CD4-positive, alpha-beta T cell treated with Interleukin-21 for 1 hour (primary cell): ENCODE measurements at places on chromosomes 7 and 10.

DNA sequence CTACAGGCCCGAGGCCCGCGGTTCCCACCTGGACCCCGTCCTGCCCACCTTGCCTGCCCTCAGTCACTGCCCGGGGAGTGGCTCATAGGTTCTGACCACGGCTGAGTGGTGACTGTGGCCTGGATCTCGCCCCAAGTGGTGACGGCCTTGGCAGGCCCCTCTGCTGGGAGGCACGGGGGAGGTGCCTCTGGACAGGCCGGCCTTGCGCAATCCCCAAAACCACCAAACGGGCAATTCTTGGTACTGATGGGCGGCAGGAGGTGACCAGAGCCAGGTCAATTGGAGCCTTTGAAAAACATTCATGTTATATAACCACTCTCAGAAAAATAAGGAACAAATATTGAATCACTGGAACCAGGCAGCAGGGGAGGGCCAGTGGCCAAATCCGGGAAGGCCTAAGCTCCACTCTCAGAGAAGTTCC is 83.4 kb downstream of the PRKAG2 start:
- no peak for DNase-seq

DNA sequence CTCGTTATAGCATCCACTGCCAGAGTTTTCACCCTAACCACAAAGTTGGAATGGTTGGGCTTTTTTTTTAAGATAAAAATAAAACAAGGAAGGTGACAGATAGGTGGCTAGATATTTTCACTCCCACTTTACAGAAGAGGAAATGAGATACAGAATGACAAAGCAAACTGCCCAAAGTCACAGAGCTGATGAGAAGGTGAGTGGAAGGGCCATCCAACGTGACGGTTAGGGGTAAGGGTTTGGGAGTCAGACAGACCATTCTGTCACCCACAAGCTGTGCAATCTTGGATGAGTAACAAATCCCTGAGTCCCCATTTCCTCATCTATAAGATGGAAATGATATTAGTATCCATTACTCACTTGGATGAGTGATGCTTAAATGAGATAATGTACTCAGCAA is 106.9 kb upstream of the PDLIM1 start:
- DNase-seq, result no peak

DNA sequence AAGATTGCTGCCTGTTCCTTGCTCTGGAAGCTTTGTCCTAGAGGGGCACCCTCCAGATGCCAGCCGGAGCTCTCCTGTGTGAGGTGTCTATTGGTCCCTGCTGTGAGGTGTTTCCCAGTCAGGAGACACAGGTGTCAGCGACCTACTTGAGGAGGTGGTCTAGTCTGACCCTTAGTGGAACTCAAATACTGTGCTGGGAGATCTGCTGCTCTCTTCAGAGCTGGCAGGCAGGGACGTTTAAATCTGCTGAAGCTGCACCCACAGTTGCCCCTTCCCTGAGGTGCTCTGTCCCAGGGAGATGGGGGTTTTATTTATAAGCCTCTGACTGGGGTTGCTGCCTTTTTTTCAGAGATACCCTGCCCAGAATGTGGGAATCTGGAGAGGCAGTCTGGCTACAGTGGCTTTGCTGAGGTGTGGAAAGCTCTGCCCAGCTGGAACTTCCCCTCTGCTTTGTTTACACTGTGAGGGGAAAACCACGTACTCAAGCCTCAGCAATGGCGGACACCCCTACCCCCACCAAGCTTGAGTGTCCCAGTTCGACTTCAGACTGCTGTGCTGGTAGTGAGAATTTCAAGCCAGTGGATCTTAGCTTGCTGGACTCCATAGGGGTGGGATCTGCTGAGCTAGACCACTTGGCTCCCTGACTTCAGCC is 119.2 kb downstream of the PPP1R9A start:
- DNase-seq, result no peak

DNA sequence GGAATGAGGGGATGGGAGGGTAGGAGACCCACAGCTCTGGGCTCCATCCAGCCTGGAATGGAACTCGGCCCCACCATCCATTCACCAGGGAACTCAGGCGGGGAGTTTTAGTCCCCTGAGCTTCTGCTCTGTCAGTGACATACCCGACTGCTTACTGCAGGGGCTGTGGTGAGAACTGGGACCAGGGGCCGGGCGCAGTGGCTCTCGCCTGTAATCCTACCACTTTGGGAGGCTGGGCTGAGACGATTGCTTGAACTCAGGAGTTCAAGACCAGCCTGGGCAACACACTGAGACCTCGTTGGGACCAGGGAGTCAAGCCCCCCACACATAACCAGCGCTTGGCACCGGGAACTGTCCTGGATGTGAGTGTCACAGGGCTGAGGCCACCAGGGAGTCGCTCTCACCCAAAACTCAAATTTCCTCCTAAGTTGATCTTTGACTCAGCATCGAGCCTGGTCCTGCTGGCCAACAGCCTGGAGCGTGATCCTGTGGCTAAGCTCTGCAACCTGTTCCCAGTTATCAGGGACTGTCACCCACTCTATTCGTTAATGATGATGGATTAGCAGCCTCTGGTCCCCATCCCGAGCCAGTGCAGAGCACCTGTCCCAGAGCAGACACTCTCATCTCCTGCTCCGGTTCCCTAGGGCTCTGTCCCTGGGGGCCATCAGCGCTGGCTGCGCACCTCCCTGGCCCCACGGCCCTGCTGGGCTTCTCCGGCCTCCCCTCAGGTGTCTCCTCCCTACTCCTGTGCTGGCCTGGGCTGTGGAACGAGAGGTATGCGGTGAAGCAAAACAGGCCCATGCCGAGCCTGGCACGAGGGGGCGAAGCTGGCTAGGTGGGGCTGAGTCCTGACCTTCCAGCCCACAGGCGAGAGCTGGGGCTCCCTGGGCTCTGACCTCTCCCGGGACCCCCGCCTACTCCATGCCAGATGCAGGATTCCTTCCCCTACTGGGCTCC is 902 bp upstream of the CLDN15 start:
- no peak for DNase-seq

DNA sequence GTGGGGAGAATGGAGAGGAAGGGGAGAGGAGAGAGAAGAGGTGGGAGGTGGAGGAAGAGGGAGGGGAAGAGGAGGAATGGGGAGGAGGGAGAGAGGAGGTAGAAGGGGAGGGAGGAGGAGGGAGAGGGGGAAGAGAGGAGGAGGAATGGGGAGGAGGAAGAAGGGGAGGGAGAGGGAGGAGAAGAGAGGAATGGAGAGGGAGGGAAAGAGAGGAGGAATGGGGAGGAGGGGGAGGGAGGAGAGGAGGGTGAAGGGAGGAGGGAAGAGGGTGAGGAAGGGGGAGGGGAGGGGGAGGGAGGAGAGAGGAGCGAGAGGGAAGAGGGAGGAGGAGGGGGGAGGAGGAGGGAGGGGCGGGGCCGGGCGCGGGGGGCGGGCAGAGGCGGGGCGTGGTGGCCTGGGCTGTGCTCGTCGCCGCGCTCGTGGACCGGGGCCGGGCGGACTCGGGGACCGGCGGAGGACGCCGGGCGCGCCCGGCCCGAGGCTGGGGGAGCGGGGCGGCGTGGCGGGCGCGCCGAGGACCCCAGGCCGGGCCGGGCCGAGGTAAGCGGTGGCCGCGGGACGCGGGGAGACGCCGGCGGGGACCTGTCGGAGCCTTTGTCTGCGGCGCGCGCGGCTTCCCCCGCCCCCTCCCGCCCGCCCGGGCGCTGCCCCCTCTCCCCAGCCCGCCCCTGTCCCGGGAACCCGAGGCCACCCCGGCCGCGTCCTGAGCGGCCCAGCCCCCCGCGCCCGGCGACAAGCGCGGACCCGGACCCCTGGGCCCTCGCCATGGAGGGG is at the start of gene SLC29A4:
TSS of gene SLC29A4 (plus strand) at position 401 of the 774 bp plus-strand sequence. CDS start 4,874 bp downstream, outside the sequence.
- DNase-seq, result peak; percentile 15

DNA sequence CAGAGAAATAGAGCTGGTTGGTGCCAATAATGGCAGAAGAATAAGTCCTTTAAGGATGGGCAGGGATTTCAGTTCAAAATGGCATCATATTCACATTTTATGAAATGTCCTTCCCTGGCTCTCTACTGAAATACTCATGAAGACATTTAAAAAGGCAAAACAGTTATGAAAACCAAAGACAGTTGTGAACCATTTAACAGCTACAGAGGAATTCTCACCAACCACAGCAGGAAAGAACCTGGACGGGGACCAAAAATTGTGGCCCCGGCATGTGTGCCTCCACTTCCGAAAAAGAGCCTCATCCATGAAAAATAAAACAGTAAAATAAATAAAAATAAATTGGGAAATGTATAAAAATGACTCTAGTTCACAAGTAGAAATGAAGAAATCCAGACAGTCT is 539.5 kb downstream of the SUGCT start:
- DNase-seq, result no peak

- no peak for DNase-seq
These were observed 4.0 kb downstream of the BAMBI start for GRCh38 chr10:28681291-28681763.

DNA sequence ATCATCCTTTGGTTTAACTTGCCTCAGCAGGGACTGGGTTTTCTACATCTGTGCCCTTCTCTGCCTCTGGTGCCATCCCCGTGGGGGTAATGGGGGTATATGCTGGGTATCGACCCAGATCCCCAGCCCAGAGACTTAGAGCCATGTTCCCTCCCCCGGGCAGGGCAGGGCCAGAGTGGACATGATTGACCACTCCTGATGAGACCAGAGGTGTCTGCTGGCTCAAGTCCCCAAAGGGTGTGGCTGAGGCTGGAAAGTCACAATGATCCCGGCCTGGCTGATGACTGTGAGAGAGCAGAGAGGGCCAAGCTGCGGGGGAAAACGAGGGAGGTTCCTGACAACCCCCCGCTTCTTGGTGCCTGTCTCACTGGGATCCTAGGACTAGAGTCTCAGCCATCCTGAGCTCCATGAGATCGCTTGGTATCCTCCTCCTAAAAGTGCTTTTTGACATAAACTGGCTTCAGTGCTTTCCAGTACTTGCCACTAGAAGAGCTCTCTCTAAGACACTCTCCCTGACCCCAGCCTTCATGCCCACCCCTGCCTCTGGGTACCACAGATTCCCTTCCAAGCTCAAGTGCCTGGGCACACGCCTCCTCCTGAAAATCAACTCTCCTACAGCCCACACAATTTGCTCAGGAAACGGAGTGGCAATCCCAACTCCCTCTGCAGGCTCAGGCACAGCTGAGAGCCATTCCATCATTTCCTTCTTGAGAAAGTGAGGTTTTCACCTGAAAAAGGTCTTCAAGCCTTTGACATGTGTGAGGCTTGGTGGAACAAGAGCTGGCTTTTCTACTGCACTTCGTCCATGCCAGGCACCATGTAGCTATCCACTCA is 33.9 kb downstream of the DRGX start:
- DNase-seq, result no peak

- no peak for DNase-seq
These were observed 20.3 kb upstream of the PCBD1 start for GRCh38 chr10:70908406-70909296.

- DNase-seq, result no peak
These were observed 6.2 kb downstream of the JAZF1 start for GRCh38 chr7:28174442-28174841.

DNA sequence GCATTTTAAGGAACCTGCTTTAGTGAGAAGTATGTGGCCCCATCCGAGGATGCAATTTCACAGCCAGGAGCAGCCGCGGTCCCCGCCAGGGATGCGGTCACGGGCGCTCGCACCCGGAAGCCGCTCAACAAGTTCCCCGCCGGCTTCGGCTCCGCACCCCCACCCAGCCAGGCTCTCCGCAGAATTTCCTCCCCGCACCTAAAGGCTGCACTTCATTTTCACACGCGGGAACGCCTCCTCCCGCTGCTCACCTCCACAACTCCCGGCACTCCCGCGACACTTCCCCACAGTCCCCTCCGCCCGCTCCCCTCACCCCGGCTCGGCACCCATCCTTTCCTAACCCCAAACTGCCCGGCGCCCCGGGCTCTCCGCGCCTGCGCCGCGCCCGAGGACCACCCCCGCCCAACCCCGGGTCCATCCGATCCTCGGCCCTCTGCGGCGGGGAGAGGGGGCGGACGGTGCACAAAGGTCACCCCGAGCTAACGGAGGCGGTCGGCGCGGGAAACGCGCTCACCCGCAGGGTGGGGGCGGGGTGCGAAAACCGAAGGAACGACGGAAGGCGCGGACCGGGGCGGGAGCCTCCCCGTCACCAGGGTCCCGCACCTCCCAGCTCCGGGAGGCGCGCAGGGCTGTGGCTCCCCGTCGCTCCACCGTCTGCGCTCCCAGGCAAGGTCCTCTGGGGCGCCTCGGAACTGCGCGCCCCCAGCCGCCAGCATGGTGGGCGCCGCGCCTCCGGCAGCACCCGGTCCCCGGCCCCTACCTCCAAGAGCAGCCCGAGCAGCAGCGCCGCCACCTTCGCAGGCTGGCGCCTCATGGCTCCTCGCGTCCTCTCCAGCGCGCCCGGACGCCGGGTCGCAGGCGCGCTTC is 558 bp downstream of the VOPP1 start:
- DNase-seq, result peak; percentile 69

DNA sequence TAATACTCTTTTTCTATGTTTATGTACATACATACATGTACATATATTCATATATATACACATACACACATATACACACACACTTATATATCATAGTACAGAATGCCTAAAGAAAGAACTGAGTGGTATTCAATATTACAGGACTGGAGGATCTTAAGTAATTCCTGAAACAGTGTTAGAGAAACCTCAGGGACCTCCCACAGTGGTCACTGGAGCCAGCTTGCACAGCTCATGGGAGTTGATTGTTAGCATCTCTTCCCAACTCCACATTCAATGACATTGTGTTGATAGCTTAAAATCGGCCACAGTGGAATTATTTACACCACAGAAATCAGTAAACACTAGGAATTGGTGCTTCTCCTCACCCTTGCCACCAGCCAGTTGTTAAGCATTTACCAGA is 6.0 kb downstream of the LRRC17 start:
- no peak for DNase-seq

DNA sequence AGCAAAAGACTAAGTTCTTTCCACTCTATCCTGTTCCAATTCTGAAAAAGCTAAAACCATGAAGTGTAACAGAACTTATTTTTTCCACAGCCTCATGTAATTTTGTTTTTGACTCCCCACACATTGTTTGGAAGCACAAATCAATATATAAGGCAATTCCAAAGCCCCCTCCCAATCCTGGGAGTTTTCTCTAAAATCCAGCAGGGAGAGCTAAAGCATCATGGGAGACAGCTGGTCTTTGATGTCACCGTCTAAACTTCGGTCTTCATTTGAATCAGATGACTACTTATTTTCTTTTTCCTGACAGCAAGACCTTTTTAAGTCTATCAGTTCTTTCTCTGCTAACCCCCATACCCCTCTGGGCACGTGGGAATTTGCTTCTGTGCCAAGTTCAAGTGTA is 33.3 kb upstream of the PON1 start:
- DNase-seq, result no peak

DNA sequence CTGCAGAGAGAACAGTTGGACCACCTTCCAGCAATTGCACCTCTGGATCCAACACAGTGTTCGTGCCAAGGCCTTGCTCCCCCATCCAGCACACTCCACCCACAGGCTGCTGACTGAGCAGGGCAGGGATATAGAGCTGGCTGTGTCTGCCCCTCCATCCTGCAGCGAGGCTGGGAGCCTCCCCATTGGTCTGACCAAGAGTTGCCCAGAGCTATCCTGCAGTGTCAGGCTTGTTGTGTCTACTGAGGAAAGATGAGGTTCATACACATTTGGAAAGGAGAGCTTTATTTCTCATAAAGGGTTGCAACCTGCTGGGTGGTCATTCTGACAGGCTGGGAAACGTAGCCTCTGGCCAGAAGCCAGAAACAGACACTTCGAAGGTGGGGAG is 27.1 kb downstream of the PRF1 start:
- no peak for DNase-seq

DNA sequence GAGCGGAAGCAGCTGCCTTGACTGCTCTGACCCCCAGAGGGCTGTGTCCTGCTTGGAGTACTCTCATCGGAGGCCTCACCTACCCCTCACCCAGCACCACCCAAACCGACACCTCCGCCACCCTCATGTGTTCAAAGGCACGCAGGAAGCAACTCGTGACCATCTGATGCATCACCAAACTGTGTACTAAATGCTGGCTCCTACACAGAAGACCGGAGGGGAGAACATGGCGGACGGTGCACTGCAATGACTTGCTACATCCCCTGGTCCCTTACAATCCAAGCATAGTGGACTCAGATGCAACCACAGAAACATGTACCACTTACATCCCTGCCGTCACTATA is 3.4 kb downstream of the PDAP1 start:
- DNase-seq, result no peak
